ENCODE measurements at places on chromosomes 1 and 21.

DNA sequence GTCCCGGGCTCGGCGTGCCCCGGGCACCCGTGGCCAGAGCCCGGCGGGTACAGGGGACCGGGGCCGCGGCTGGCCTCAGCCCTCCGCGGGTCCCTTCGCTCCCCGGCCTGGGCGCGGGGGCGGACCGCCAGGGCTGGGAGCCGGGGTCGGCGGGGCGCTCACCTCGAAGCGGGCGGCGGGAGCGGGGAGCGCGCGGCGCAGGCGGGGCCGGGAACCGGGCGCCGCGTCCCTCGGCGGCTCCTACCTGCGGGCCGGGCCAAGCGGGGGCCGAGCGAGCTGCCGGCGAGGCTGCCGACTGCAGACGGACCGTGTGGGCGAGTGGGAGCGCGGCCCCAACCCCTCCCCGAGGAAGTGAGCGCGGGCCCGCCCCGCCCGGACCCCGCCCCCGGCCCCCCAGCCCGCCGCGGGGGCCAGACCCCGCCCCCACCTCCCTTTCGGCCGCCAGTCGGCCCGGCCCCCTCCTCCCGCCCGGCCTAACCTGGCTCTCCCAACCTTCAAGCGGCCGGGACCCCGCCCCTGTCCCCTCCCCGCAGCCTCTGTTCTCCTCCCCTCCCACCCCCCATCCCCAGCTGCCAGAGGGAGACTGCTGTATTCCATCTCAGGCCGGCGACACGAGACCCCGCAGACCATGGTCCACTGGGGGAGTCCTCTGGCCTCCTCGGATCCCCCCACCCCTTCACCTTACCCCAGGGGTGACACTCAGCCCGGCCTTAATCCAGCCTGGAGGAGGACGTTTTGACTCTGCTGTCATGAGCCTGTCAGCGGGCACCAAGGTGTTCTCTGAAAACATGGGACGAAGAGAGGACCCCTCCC is at the start of gene FHL3:
TSS of gene FHL3 (minus strand) at position 320 of the 813 bp plus-strand sequence. CDS start 6,102 bp downstream, outside the sequence.
- DNase-seq: peak; percentile 71

DNA sequence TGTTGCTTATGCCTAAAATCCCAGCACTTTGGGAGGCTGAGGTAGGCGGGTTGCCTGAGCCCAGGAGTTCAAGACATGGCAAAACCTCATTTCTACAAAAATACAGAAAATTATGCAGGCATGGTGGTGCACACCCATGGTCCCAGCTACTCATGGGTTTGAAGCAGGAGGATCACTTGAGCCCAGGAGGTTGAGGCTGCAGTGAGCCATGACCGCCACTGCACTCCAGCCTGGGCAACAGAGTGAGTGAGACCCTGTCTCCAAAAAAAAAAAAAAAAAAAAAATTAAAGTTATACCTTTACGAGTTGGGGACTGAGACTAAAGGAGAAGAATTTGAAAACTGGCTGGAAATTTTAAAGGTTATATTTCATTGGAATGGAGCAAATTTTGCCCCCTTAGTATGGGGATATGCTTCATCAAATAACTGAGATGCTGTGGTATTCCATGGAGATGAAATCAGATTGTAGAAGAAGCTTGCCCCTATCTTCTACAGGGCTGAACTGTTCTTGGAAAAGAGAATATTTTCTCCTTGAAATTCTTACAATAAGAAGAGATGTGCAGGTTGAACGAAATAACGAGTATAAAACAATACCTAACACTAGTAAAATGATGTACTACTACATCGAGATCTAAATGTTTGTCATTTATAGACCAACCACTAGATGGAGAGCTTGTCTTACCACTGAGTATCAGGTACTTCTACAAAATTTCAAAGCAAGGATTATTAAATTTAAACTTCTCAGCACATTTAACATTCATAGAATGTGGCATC is 34.9 kb upstream of the SCYL3 start:
- no peak for DNase-seq

DNA sequence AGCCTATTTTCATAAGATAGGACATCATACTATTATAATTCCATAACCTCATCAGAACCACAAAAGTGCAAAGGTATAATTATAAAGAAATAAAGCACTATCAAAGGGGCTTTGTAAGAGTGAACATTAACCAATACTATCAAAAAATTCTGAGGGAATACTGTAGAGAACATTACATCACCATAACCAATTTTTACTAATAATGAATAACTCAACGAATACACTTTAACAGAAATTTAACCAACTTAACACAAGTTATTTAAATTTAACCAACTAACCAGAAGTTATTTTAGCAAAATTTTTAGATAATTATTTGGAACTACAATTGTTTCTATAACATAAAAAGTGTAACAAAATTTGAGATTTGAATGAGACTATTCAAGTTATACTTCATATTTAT is 34.8 kb downstream of the ZSWIM5 start:
- DNase-seq: no peak

DNA sequence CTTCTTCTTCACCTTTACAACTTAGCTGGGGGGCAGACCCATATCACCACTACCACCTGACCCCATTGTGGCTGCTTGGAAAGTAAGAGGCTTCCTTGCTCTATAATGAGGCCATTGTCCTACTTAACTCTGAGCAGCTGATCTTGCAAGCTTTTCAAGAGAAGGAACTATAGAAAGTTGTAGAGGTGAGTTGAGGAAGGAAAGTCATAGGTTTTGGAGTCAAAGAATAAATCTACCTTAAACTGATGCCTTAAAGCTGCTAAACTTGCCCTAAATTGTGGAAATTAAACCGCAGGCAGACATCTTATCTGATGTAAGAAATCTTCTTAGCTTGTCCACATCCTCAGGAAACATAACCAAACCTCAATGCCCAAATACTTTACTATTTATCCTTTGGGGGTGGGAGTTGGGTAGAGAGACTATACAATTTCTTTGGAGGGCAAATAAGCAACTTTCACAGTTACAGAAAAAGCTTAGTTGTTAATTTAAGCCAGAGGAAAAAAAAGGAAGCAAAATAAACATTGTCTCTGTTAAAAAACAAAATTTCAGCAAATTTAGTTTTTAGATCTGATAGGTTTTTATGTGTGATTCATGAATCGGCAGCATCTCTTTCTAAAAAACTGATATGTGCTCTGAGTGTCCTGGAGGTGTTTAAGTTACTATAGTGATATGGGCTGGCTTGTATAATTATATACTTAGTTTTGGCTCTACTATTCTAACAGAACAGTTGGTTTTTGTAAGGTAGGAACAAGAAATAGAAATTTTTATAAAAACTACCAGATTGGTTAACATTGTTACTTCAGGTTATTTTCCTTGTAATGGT is 4.7 kb downstream of the IL23R start:
- no peak for DNase-seq

GRCh38 chr21:35923971-35924370 is 136.4 kb downstream of the SETD4 start:
- DNase-seq: no peak

GRCh38 chr21:27171707-27172106 is 204.8 kb upstream of the ADAMTS5 start:
- DNase-seq: no peak

DNA sequence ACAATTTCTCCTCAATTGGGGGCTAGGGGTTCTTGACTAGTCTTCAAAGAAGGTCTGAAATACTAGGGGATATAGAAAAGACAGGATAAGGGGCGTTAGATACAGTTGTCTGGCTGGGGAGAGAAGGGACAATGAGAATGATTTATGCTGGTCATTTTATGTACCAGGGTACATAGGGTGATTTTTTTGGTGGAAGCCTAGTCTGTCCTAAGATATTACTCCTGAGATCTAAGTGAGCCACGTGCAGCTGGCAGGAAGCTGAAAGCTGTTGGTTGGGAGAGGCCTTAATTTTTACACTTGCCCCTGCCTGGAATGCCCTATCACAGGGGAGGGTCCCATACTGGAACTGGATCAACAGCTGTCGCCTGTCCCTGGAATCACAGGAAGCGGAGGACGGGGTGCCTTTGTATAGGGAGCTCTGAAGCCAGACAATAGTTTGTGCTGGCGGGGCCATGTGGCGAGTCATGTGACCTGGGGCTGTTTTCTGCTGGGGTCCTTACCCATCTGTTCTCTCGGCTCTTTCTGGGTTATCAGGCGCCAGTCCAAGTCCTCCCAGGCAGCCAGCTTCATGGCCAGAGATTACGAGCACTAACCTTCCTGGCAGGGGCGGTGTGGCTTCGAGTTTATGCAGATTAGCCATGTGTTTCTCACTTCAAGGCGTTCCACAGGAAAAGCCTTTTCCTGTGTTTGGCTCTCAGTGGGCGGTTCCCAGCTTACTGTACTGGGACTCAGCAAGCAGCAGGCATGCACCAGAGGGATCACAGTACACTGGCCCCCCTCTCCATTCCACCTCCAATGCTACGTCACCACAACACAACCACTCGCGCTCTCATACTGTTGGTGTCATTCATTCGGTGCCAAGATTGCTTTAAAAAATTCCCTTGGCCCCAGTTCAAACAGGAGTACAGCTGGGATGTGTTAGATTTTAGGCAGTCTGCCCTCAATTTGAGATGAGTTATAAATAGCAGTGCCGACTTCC is 27.5 kb downstream of the ARID1A start:
- peak; percentile 91 for DNase-seq

GRCh38 chr1:173529106-173529505 is 52.0 kb downstream of the PRDX6 start:
- DNase-seq: no peak

- no peak for DNase-seq
Observed at GRCh38 chr1:17630048-17630830, 90.7 kb downstream of the ARHGEF10L start.

DNA sequence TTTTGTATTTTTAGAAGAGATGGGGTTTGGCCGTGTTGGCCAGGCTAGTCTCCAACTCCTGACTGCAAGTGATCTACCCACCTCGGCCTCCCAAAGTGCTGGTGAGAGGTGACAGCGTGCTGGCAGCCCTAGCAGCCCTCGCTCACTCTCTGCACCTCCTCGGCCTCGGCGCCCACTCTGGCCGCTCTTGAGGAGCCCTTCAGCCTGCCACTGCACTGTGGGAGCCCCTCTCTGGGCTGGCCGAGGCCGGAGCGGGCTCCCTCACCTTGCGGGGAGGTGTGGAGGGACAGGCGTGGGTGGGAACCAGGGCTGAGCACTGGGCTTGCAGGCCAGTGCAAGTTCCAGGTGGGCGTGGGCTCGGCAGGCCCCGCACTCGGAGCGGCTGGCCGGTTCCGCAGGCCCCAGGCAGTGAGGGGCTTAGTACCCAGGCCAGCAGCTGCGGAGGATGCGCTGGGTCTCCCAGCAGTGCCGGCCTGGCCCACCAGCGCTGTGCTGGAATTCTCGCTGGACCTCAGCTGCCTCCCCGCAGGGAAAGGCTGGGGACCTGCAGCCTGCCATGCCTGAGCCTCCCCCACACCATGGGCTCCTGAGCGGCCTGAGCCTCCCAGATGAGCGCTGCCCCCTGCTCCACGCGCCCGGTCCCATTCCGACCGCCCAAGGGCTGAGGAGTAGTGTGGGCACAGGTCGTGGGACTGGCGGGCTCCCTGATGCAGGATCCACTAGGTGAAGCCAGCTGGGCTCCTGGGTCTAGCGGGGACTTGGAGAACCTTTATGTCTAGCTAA is 3.4 kb upstream of the LBR start:
- DNase-seq: no peak

GRCh38 chr21:39527664-39528381 is 76.1 kb downstream of the SH3BGR start:
- no peak for DNase-seq

DNA sequence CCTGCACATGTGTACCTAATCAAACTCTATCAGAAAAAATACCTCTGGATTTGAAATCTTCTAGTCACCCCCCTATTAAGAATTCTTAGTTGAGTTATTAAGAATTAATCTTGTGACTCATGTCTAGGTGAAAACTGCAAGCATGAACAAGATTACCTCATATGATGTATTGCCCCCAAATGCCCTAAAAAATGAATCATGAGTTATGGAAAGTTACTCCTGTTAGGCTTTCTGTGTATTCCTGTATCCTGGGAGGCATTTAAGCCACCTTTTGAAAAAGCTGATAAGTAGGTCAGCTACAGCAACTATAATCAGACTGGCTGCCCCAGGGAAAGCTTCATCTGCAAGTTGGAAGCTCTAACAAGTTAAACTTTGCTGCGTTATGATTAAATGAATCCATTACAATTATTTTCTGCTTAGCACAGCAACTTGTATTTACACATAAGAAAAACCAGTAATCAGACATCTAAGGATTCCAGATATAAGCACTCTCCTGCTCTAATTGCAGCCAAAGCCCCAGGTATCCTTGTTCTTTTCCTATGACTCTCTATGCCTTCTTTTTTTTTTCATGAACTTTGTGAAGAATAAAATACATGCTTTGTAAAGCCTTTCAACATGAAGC is 147.7 kb downstream of the NTPCR start:
- DNase-seq: no peak

GRCh38 chr1:2355373-2356261 is 35.7 kb downstream of the MORN1 start:
- DNase-seq: peak; percentile 30

GRCh38 chr1:151843398-151843797 is 3.8 kb upstream of the C2CD4D start:
- DNase-seq: no peak

DNA sequence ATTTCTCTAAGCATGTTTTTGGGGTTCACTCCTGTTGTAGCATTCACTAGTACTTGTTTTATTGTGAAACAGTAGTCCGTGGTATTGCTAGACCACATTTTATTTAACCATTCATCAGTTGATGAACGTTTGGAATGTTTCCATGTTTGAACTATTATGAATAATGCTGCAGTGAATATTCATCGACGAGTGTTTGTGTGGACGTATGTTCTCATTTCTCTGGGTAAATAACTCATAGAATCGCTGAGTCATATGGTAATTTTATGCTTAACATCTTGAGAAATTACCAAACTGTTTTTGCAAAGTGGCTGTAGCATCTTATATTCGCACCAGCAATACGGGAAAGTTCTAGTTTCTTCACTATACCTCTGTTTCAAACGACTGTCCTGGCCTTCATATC is 28.0 kb upstream of the KAZN start:
- no peak for DNase-seq

GRCh38 chr1:199007423-199007822 is 368.6 kb downstream of the PTPRC start:
- DNase-seq: no peak

GRCh38 chr1:222157612-222158011 is 390.3 kb downstream of the HHIPL2 start:
- DNase-seq: no peak

DNA sequence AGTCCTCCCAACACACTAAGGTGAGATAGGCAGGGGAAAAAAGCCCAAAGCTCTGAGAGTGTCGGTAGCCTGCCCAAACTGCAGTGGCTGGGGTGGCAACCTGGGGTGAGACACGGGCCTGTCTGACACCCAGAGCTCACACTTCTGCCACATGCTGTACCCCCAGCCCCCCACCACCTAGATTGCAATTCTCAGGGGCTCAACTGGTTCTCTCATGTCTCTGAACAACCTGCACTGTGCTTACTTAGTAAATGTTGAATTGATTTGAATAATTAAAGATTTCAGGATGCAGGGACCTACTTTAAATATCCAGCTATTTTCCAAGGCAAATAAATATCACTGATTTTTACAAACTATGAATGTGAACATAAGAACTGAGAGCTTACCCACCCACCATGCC is 115.5 kb downstream of the EDEM3 start:
- DNase-seq: no peak

GRCh38 chr1:119808972-119809550 is 2.2 kb downstream of the REG4 start:
- DNase-seq: peak; percentile 58

- no peak for DNase-seq
Observed at GRCh38 chr1:14326857-14327256, 271.6 kb upstream of the KAZN start.

GRCh38 chr1:231779081-231779480 is 152.5 kb downstream of the DISC1 start:
- no peak for DNase-seq

- DNase-seq: no peak
Observed at GRCh38 chr1:59690171-59690930, 124.4 kb upstream of the HOOK1 start.

All from ovary (tissue), 10 donors.